GM23338 (cell line): ENCODE measurements at places on chromosomes 11 and 22. TPM values are rescaled to one million over a fixed set of nuclear protein-coding genes. Genes with fewer than 3 reads are reported as not detected.

The PKNOX2 gene
- 0.35 and 0.42 TPM in 2 replicates for polyA plus RNA-seq

The RFPL1 gene
- not detected in 2 replicates for polyA plus RNA-seq

The OR2AT4 gene
- not detected in 2 replicates for polyA plus RNA-seq

The TPH1 gene
- 0.03 and 0.13 TPM in 2 replicates for polyA plus RNA-seq

The SCN3B gene
- 0.56 and 0.74 TPM in 2 replicates for polyA plus RNA-seq

The STK33 gene
- polyA plus RNA-seq, result 12.9 and 18.2 TPM in 2 replicates

The OR2D2 gene
- polyA plus RNA-seq, result 0.24 TPM in 1 of 2 replicates, not detected in the other

The MAJIN gene
- polyA plus RNA-seq, result not detected in 2 replicates

The DUSP8 gene
- 1.1 TPM in 2 replicates for polyA plus RNA-seq

The C22orf39 gene
- polyA plus RNA-seq, result 37.4 and 38.3 TPM in 2 replicates

The TRIM29 gene
- not detected in 2 replicates for polyA plus RNA-seq

The MIAT gene
- 8.2 and 10.0 TPM in 2 replicates for polyA plus RNA-seq
